Psoas muscle (tissue), 8 donors: ENCODE measurements at places on chromosomes 4 and X. TPM values are rescaled to one million over a fixed set of nuclear protein-coding genes. Genes with fewer than 3 reads are reported as not detected.

Gene GRK4
- total RNA-seq: 7.9 TPM

Gene DMD
- total RNA-seq: 86.5 TPM

Gene SSX2B
- not detected for total RNA-seq

Gene NCAPG
- 0.44 TPM for total RNA-seq

Gene XAGE1B
- not detected for total RNA-seq

Gene ZNF157
- total RNA-seq: not detected

Gene RHOXF2
- total RNA-seq: not detected

Gene PAGE5
- total RNA-seq: not detected

Gene NEXMIF
- total RNA-seq: 0.08 TPM

Gene BCORL1
- 6.2 TPM for total RNA-seq

Gene BEX5
- total RNA-seq: 0.42 TPM

Gene ARMCX1
- total RNA-seq: 18.0 TPM

Gene RTL9
- 0.64 TPM for total RNA-seq

Gene FGB
- 0.77 TPM for total RNA-seq

Gene RAB41
- not detected for total RNA-seq

Gene BMPR1B
- 7.7 TPM for total RNA-seq

Gene PABPC1L2A
- total RNA-seq: not detected

Gene XAGE2
- total RNA-seq: not detected

Gene PRKG2
- total RNA-seq: not detected

Gene UCP1
- total RNA-seq: not detected

Gene SSX4
- not detected for total RNA-seq

Gene CDKL2
- not detected for total RNA-seq

Gene TENT5D
- total RNA-seq: not detected

Gene SUPT20HL2
- total RNA-seq: not detected

Gene IL2RG
- 0.93 TPM for total RNA-seq

Gene FREM3
- not detected for total RNA-seq

Gene NAT8L
- total RNA-seq: 7.2 TPM

Gene TASL
- total RNA-seq: 0.12 TPM

Gene SMR3B
- total RNA-seq: not detected

Gene GAGE1
- total RNA-seq: not detected

Gene UBA1
- 175 TPM for total RNA-seq

Gene DCAF4L1
- 0.75 TPM for total RNA-seq

Gene TSPAN7
- 234 TPM for total RNA-seq

Gene GUCY1A1
- 6.8 TPM for total RNA-seq

Gene KIAA1210
- not detected for total RNA-seq

Gene MAGEH1
- total RNA-seq: 6.8 TPM

Gene CBR4
- 18.5 TPM for total RNA-seq

Gene SNCA
- total RNA-seq: 0.56 TPM

Gene GTPBP6
- 50.0 TPM for total RNA-seq

Gene HTRA3
- total RNA-seq: 24.3 TPM

Gene CACNA1F
- total RNA-seq: 0.12 TPM

Gene ASB5
- total RNA-seq: 247 TPM

Gene GNRHR
- total RNA-seq: not detected

Gene CHRDL1
- total RNA-seq: 2.2 TPM

Gene TRPC5OS
- total RNA-seq: not detected
